ENCODE measurements at places on chromosomes 2 and 18.

- DNase-seq, result no peak
These were observed 107.6 kb downstream of the TRIB2 start for GRCh38 chr2:12824351-12824777.

DNA sequence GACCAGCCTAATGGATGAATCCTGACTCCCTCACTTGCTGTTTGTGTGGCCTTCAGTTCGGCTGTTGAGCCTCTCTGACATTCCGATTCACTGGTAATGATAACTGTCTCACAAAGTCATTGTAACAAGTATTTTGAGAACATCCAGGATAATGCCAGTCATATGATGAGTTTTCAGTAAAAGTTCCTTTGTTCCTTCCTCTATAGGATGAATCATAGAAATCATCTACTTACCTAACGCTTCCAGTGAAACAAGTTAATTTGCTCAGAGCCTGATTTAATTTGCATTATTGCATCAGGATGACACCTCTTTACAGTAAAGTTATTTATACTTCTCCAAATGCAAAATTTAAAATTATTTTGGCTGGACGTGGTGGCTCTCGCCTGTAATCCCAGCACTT lies 32.0 kb downstream of the RAB31 start:
- DNase-seq, result no peak

DNA sequence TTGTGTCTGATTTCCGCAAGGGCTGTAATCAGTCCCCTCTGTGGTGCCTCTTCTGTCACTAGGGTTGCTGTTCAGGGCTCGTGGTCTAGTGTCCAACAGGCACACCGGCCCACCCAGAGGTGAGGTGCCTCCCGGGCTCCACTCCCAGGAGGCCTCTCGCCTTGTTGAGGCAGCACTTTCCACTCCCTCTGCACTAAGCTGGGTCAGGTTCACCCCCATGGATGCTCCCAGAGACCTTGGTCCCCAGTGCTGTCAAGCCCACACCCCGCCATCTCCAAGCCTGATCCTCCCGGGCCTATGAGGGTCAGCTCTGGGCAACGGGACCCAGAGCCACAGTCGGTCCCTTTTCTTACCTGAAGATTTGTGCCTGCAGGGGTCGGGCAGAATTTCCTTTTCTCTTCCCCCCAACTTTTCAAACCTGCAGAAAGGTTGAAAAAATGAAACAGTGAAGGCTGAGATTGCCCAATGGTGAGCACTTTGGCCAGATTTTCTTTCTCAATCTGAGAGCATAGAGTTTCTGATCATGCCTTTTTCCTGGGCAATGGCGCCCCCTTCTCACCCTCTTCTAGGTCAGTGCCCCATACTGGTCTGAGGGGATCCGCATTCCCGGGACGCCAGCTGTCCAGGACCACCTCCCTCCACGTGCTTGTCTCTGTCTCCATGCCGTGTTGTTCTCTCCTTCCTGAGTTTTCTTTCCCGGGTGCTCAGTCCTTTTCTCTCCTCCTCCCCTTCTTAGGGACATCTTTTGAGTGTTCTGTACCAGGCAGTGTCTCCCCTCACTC lies 148.0 kb downstream of the ASB1 start:
- DNase-seq, result no peak

DNA sequence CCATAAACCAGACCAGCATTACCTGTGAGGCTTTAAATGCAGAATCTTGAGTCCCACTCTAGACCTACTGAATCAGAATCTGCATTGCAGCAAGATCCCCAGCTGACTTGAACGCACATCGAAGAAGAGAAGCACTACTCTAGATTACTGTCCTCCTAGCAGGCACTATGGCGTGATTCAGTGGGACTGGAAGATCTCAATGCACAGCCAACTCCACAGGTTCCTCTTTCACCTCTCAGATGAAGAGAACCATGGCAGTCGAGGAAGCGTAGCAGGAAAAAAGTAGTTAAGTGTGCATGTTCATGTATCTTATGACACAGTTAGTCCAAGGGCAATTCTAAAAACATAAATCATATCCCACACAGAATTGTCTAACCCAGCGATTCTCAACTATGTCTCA lies 97.4 kb downstream of the STK39 start:
- DNase-seq, result no peak

DNA sequence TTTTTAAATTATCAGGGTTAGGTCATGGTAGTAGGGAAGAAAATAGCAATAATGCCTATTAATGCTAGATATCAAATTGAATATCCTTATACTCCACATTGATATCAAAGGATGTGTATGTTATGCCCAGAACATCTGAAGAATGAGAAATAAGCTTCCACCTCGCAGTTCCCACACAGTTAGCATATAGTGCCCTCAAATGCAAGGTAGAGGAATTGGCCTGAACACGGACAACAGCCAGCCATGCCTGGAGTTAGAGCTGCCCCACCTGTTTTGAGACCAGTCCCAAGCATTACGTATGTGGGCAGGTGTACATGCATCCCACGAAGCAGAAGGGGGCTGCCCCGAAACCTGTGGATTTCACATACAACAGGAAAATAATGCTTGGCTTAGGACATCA lies 79.6 kb downstream of the SUMO1 start:
- no peak for DNase-seq

GRCh38 chr2:181658444-181658843 lies 1.5 kb upstream of the CERKL start:
- DNase-seq, result no peak

GRCh38 chr2:3217646-3218045 lies 160.0 kb downstream of the EIPR1 start:
- no peak for DNase-seq

DNA sequence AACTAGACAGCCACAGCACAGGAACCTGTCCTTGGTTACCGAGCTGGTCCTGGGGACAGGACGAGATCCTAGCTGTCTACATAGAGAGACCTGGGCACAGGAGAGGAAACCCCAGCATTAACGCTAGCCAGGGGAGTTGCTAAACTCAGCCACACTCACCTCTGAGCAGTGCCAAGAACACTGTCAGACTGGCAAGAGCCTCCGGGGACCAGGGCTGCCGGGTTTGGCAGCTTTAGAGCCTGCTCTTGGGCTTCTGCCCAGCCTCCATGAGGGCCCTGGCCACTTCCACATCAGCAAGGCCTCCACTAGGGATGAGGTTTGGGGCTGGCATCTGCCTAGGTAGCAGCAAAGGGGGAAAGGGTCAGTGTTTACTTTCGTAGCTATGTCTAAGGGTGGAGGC lies 6.7 kb downstream of the TMBIM1 start:
- no peak for DNase-seq
